ENCODE measurements at places on chromosomes 5 and 9. TPM values are rescaled to one million over a fixed set of nuclear protein-coding genes. Genes with fewer than 3 reads are reported as not detected.

SLC34A3 gene
- not detected for total RNA-seq

MOCS2 gene
- 20.9 TPM for total RNA-seq

CAPSL gene
- total RNA-seq, result not detected

FOXD1 gene
- total RNA-seq, result 3.3 TPM

SPOCK1 gene
- 53.9 TPM for total RNA-seq

TTC23L gene
- total RNA-seq, result 0.52 TPM

PCDHB12 gene
- total RNA-seq, result 0.16 TPM

FBLL1 gene
- total RNA-seq, result 0.79 TPM

GPRIN1 gene
- total RNA-seq, result 3.2 TPM

CTSL gene
- 596 TPM for total RNA-seq

TERT gene
- total RNA-seq, result not detected

IGFBPL1 gene
- not detected for total RNA-seq

ENC1 gene
- 14.5 TPM for total RNA-seq

FOXD4 gene
- 0.16 TPM for total RNA-seq

ZCCHC9 gene
- 20.9 TPM for total RNA-seq

WDR5 gene
- total RNA-seq, result 9.6 TPM

EXOSC3 gene
- total RNA-seq, result 27.3 TPM

SLC45A2 gene
- total RNA-seq, result under 0.01 TPM

FAM78A gene
- total RNA-seq, result 0.52 TPM

PCDHGA5 gene
- total RNA-seq, result 1.6 TPM

PCDHA3 gene
- 0.34 TPM for total RNA-seq

MUSK gene
- total RNA-seq, result 2.1 TPM
